ENCODE measurements at places on chromosomes 1 and 21.
A peak's percentile ranks its signal among the peaks of the same experiment; 100 is the strongest.

GRCh38 chr1:193322211-193322610, 135.8 kb upstream of the B3GALT2 start:
- no peak for DNase-seq

- DNase-seq, result no peak
Measured at GRCh38 chr1:22875241-22875640, 97.4 kb downstream of the LACTBL1 start.

DNA sequence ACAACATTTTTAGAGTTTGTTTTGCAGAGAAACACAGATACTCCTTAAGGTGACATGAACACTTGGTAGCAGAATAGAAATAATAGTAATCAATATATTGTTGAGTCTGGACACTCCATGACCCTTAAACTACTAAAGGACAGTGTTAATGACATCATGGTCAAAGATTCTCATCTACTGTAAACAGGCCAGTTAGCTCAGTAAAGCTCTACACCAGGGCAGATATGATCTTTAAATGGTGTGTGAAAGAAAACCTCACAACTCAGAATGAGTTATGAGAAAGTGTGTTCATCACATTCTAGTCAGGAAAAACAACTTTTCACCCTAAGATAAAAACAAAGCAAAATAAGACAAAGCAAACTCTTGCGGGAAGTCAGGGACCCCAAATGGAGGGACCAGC, 58.1 kb upstream of the ADAMTS5 start:
- DNase-seq, result no peak

- DNase-seq, result peak; percentile 25
Measured at GRCh38 chr1:76494807-76495206, 372.5 kb upstream of the ST6GALNAC5 start.

DNA sequence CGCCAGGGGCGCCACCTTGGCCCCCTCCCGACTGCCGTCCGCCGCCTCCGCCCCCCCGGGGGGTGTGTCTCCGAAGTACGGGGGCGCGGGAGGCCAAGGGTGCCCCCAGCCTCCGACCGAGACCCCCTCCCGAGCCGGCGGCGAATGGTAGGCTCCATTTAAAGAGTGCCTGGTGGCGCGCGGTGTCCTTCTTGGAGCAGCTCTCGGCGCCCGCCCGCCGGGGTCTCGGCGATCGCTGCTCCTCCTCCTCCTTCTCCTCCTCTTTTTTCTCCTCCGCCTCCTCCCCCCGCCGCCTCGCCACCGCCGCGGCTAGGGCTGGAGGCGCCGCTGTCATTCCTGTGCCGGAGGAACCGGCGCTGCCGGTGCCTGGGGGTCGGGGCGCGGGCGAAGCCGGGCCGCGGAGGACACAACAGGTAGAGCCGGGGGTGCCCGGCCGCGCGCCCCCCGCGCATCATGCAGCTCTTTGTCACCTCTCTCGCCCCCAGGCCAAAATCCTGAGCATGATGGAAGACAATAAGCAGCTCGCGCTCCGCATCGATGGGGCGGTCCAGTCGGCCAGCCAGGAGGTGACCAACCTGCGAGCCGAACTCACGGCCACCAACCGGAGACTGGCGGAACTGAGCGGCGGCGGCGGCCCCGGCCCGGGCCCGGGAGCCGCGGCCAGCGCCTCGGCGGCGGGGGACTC, at the start of gene KAZN:
KAZN (plus strand) TSS at position 188 of the 685 bp plus-strand sequence.
- no peak for DNase-seq

All from T-helper 1 cell (primary cell).